Midbrain (tissue), 1 donor: ENCODE measurements at places on chromosomes 6 and 20.

DNA sequence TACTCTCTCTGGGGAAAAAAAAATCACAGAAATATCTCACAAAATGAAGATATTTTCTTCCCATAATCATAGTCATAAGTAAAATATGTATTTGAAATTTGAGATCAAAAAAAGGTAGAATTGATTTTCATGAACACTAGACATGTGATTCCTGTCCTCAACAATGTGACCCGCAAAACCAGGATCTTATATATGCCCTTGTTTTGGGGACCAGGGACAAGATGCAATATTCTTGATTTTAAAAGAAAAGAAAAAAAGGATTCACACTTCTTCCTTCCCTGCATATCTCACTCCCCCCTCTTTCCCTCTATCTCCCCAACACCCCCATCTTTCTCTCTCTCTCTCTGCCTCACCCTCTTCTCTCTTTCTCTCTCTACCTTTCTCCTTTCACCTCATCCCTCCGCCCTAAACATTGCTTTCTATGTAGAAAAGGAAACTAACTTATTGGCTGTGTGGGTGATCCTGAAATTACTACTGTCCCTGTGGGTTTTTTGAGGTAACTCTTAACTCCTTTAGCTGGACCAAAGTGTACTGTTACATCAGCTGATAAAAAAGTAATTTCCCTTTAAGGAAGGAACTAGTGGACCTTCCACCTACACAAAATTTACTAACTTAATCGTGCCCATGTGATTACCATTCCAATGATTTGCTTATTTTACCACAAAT is 85.6 kb downstream of the AIG1 start:
- no peak for DNase-seq

DNA sequence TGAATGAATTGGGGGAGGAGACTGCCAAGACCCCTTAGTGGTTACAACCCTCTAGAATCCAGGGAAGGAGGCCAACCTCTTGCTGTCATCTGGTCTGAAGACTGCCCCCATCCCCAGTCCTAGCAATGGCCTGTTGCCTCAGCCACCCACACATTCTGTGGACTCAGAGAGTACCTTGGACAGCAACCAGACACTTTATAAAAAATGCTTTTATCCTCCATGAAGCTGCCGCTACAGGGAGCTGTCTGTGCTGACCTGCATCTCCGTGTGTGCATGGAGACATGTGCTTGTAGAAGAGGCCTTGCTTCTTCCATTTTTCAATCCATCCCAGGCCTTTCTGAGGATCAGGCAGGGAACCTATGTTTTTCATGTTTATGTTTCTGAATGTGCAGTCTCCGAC is 15.2 kb downstream of the CDH22 start:
- DNase-seq = no peak

DNA sequence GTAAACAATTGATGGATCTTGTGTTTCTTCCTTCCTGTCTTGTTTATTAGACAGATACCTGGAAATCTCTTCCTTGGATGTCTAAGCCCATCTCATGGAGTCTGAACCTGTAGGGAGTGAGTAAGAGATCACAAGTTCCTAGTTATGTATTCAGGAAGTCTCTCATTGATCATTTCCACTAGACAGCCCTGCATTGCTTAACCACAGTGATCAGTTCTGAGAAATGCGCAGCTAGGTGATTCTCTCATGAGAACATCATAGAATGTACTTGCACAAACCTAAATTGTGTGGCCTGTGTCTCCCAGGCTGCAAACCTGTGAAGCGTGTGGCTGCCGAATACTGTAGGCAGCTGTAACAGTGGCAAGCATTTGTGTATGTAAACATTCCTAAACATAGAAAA is 39.1 kb downstream of the FAM120B start:
- DNase-seq = no peak

DNA sequence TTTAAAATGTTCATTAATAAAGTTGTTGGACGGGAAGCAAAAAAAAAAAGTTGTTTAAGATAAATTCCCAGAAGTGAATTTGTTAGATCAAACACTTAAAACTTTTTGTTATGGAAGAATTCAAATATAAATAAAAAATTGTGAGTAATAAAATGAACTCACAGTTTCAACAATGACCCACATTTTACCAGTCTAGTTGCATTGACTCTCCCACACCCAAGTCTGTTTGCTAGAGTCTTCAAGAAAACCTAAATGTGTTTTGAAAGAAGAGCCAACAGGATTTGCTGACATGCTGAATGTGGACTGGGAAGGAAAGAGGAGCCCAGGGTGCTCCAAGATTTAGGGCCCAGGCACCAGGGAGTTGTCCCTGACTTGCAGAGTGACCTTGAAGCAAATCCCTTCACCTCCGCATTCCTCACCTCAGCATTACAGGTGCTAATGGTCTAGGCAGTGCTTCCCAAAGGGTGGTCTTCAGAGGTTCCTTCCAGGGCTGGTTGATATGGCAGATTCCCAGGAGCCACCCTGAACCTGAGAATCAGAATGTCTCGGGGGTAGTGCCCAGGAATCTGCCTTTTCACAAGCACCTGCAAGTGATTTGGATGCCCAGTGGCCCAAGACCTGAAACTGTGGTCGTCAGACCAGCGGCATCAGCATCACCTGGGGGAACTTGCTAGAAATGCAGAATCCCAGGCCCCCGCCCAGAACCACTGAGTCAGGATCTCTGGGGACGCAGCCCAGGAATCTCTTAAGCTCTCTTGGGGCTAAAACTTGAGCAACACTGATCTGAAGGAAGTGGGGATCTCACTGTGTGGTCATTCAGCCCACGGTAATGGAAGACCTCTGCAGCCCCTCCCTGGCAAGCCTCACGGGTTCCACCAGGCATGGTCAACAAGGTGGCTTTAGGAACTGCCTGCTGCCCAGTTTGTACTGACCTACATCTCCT is 31.1 kb downstream of the POFUT1 start:
- no peak for DNase-seq

- DNase-seq = no peak
Measured at GRCh38 chr20:32917191-32917950, 58.6 kb downstream of the EFCAB8 start.

DNA sequence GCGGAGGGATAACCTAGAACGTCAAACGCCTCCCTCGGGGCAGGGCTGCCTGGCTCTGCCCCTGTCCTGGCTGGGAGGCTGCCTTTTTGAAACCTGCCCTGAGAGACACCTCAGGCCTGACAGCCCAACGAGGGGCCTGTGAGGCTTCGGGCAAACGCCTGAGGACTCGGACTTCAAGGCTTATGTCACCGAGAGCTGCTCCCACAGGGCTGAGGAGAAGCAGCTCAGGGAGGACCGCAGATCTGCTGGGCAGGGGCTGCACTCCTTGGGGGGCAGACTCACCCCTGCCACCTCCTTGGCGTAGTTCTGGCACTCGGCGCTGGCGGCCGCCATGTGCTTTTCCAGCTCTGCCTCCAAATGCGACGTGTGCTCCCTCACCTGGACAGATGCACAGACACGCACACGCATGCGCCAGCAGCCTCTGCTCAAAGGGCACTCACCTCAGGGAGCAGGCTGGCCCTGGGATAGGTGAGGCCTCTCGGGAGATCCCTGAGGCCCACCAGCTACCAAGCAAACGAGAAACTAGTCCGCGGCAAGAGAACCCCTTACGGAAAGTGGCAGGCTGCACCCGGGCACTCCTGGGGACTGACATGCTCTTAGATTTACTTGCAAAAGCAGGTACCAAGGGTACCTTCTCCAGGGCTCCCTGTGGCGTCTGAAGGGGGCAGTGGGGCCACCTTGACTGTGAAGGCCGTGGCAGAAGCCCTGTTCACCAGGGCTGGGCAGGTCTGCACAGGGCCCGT is 49.6 kb downstream of the DSTN start:
- DNase-seq = no peak

DNA sequence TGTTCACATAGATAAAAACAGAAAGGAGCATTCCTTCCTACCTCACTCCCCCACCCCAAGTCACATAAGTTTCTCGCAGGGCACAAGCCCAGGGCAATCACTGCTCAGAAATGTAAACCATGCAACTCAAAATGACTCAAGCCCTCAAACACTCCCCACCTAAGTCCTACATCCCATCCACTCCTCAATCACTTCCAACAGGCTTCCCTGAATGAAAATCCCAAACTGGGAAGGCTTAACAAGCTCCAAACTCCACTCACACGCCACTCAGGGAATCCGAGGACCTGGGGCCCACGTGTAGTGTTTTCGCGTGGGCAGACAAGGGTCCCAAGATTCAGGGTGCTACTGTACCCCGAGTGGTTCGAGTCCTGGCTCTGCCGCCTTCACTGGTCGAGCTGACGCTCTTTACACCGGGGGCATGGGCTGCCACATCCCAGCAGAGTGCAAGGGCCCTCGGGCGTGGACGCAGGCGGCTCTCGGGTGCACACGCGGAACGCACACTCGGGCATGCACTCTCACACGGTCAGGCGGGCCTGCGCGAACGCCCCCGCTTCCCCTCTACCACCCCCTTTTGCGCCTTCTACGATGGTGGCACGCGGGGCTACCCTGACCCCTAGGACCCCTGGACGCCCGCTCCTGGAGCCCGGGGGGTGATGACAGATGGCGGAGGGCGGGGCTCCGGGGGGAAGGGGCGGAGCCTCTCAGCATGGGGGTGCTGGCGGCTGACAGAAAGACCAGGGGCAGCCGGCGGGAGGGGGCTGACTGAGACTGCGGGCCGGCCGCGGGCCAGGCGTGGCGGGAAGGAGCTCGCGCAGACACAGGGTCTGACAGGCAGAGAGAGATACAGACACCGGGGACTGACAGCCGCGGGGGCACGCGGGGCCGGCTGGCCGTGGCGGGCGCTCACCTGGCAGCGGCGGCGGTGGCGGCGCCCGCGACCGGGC is 657 bp downstream of the ZHX3 start:
- DNase-seq = peak; percentile 71
